ENCODE measurements at places on chromosomes 16 and 17.

DNA sequence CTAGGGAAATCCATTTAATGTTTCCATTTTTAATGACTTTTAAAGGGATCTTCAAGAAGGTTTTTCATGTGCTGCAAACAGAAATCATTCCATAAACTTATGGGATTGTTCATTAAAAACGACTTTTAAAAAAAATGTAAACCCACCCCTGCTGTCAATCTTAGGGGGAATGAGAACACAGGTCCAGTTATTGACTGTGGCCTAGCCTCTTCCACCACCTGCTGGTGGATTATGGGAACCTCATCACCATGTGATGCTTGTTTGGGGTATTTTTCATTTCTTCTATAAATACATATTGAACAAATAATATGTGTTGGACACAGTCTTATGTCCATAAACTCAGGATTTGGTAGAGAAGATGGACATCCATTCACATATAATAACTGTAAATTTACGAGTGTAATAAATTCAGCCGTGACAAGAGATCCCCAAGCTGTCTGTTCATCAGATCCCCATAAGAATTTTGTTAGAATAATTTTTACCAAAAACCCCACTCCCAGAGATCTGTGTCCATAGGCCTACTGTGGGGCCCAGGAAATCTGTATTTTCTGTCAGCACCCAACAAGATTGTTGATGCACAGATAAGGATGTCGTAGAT is 42.0 kb upstream of the TMC5 start:
- peak; percentile 83 for DNase-seq

DNA sequence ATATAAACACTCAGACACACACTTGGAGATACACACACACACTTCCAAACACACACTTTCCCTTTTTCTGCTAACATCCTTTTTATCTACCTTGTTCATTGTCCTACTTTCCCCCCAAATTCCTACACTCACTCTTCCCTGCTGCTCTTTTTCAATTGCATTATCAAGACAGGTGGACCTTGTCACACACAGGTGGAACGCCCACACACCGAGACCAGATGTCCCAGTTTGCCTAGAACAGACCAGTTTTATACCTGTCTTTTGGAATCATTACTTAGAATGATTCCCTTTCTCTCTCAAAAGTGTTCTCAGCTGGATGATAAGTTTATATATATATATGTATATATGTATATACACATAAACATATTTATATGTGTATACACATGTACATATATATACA is 50.7 kb upstream of the ARHGAP44 start:
- no peak for DNase-seq

GRCh38 chr17:71936977-71937376 is 183.8 kb upstream of the SOX9 start:
- DNase-seq, result no peak

- no peak for DNase-seq
These were observed 58.5 kb downstream of the HS3ST3B1 start for GRCh38 chr17:14359163-14360020.

DNA sequence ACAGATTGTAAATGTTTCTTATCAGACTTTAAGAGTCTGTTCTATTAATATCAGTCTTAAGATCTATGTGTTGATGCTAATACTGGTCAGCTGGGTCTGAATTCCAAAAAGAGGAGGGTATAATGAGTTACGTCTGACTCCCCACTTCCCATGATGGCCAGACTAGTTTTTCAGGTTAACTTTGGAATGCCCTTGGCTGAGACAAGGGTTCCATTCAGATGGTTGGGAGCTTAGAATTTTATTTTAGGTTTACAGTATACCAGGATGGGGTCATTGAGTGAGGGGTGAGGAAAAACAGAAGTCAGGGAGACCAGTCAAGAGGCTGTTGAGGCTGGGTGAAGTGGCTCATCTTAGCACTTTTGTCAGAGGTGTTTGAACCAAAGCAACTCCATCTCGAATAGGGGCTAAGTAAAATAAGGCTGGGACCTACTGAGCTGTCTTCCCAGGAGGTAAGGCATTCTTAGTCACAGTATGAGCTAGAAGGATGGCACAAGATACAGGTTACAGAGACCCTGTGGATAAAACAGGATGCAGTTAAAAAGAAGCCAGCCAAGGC is 2.9 kb upstream of the TMEM231 start:
- no peak for DNase-seq

- no peak for DNase-seq
These were observed 19.1 kb upstream of the NETO2 start for GRCh38 chr16:47162670-47163420.

GRCh38 chr16:2813771-2814221 is 3.2 kb upstream of the PRSS21 start:
- DNase-seq, result no peak

GRCh38 chr16:88736496-88736895 is 30.2 kb downstream of the CTU2 start:
- DNase-seq, result no peak

DNA sequence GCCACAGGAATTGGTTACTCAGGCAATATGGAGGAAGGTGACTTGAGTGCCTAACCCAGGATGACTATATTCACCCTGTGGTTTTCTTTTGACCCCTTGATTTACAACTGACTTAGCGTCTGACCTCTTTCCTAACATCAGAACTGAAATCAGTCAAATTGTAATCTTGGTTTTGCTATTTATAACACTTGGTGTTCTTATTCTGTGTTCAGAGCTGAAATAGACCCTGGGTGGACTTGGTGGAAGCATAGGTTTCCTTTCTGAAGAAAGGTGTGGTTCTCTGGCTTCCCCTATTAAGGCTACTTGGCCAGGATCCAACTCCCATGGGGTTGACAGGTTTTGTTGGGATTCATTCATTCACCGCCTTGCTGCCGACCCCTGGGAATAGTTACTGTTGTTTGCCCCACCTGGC is 80.8 kb downstream of the CLEC16A start:
- no peak for DNase-seq

DNA sequence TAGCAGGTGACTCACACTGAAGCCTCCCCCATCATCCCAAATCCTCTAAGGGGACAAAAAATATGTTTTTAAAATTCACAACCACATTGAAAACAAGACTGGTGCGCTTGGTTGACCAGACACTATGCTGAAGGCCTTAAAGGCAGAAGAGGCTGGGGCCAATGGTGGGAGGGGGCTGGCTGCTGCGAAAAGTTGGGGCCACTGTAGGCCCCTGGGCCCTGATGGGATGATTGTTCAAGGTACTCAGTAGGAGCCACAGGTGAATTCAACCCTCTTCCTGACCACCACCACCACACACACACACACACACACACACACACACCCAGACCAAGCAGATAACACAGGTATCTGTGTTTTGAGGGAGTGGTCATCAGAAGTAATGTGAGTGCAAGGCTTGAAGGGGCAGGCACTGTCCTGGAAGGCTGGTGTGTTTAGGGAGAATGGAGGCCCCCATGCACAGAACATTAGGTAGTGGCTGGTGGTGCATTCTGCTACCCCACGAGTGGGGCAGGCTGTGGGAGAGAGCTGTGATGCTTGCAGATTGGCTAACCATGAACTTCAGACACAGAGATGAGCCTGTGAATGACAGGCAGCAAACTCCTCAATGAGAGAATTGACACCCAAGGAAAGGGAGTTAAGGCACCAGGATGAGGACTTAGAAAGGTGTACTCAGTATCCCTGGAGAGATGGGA is 55.0 kb downstream of the NT5M start:
- DNase-seq, result no peak

- no peak for DNase-seq
These were observed 142.9 kb downstream of the C16orf78 start for GRCh38 chr16:49516382-49517036.

- peak; percentile 63 for DNase-seq
These were observed 21.5 kb downstream of the MYO18A start for GRCh38 chr17:29158488-29159275.

GRCh38 chr16:3734758-3735221 is 17.5 kb upstream of the TRAP1 start:
- DNase-seq, result no peak

DNA sequence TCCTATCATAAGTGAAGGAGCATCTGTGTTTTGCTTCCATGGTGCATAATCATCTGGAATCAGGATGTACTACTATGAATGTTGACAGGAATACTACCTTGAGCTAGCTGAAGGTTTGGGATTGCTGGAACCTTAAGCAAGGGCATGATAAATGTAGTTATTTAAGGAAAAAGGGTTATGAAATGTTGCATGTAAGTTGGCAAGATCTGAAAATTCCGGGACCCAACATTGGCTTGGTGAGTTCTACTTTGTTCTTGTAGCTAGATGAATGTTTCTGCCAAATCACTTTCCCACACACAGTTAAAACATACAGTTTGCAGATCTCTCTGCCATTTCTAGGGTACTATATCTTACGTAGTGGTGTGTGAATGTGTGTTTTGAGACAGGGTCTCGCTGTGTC is 13.6 kb downstream of the RHOT1 start:
- no peak for DNase-seq

- peak; percentile 43 for DNase-seq
These were observed 628 bp downstream of the GABARAPL2 start for GRCh38 chr16:75566758-75567255.

DNA sequence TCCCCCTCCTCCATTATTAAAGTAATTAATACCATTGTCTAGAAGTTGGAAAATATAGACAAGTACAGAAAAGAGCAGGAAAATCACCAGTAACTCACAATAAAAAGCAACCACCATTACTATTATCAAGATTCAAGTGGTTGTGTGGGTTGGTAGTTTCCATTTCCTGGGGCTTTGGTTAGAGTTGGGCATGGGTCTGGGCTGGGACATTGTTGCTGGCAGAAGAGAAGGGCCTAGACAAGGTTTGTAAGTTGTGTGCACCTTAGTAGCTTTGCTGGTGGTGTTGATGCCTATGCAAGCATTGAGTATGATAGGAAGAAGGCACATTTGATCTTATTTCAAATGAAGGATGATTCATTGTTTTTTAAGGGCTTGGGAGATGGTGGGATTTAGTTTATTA is 25.4 kb upstream of the NFATC3 start:
- DNase-seq, result no peak

DNA sequence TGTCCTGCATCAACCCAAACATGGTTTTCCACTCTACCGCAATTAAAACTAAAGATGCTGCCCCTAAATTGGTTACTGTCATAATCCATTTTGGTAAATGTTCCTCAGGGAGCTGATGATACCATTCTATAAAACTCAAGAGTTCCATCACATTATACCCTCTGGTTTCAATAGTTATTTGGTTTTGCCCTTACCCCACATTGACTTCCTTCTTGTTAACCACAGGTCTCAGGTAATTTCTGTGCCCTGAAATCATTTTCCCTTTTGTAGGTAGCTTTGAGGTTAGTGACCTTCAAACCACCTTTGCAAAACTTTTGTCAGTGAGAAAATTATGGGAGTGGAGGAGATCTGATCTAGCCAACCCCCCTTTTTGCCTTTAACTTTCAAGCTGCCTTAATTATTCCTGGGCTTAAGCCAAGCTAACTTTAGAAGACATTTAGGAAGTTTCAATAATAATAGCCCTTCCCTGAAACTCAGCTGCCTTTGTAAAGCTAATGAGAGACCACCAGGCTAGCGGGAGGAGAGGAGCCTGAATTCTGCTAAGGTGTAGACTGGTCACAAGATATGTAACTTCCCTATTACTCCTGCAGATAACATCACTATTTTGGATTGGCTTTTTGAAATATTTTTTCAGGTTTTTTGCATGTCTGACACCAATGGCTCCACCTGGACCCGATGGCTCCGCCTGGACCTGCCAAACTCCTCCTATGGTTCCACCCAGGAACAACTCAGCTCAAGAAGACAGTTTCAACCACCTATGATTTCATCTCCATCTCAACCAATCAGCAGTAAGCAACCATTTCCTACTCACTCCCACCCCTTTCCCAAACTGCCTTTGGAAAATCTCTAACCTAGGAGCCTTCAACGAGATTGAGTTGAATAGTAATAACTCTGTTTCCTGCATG is 224.9 kb downstream of the HS3ST3B1 start:
- DNase-seq, result no peak

GRCh38 chr16:86959091-86959651 is 358.0 kb downstream of the C16orf95 start:
- no peak for DNase-seq

GRCh38 chr17:41777157-41777573 is 9.3 kb downstream of the JUP start:
- DNase-seq, result no peak

GRCh38 chr16:56859636-56860035 is 5.4 kb upstream of the SLC12A3 start:
- DNase-seq, result no peak

DNA sequence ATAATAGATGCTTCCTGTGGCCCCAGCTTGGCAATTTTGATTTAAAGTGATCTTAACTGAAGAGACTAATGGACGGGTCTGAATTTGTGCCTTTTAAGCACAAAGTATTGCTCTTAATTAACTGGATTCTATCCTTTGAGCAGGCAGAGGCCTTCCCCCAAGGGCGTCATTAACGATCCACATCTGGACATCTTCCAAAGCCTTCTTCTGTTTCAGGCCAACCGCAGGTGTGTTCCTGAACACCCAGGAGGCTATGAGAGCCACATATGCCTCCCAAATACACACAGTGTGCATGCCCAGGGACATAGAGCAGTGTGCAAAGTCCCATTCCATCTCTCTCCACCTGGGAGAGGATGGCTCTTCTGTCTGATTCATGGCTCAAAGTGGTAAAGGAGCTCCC is 42.3 kb downstream of the MAPT start:
- no peak for DNase-seq

- DNase-seq, result no peak
These were observed 160.5 kb upstream of the TNRC6C start for GRCh38 chr17:77798031-77798430.

- no peak for DNase-seq
These were observed 142.3 kb downstream of the ZFHX3 start for GRCh38 chr16:72905581-72905980.

GRCh38 chr17:80379348-80379747 is 35.6 kb upstream of the ENDOV start:
- no peak for DNase-seq

DNA sequence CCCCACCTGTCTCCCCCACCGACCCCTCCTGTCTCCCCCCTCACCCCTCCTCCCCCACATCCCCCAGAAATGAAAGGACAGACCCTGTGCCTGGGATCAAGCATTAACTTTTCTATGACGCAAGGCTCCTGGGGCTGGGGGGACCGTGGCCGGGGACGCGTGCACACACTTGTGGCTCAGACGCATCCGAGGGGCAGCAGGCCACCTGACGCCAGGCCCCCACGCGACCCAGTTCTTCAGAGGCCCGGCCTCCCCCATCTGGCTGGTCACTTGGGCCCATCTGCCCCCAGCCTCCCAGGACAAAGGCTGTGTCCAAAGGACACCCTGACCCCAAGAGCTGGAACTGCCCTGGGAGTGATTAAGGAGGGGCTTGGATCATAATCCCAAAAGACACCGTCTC is 14.0 kb upstream of the PVALEF start:
- no peak for DNase-seq

GRCh38 chr16:55154262-55154661 is 169.7 kb upstream of the IRX6 start:
- no peak for DNase-seq

All from GM03348 (cell line).